A673 (cell line): ENCODE measurements at places on chromosomes 12 and 14. TPM values are rescaled to one million over a fixed set of nuclear protein-coding genes. Genes with fewer than 3 reads are reported as not detected.

Gene RPS26
- total RNA-seq: 51.9 and 69.9 TPM in 2 replicates

Gene PTMS
- 600 and 620 TPM in 2 replicates for total RNA-seq

DNA sequence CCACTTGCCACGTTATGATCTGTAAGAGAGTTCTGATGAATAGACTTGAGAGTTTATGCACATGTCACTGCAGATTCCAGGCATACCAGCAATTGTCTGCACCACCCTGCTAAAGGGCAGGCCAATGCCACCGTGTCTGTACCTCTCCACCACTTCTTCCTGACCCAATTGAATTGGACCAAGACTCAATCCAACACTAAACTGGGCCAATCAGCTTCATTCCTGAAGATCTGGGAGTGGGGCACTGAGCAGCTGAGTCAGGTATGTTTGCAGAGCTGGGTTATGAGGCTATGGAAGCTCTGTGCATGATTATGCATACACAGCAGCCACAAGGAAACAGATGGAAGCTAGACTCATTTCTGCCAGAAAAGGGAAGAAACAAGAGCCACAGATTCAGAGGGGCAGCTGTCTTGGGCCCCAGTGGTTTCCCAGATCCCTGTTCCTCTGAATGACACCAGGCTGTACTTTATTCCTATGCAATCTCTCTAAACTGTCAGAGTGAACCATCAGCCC lies 28.0 kb downstream of the DAO start:
- no peak for DNase-seq

Gene NKX2-8
- not detected in 2 replicates for total RNA-seq

Gene RNF212B
- not detected in 2 replicates for total RNA-seq

- peak; percentile 50 for DNase-seq
Measured at GRCh38 chr12:2494486-2495192, 300.1 kb upstream of the FKBP4 start.

Gene GLIPR1L1
- total RNA-seq: not detected in 2 replicates

GRCh38 chr14:85948153-85948552 lies 418.2 kb downstream of the FLRT2 start:
- DNase-seq: no peak

Gene CLEC4D
- total RNA-seq: not detected in 2 replicates

DNA sequence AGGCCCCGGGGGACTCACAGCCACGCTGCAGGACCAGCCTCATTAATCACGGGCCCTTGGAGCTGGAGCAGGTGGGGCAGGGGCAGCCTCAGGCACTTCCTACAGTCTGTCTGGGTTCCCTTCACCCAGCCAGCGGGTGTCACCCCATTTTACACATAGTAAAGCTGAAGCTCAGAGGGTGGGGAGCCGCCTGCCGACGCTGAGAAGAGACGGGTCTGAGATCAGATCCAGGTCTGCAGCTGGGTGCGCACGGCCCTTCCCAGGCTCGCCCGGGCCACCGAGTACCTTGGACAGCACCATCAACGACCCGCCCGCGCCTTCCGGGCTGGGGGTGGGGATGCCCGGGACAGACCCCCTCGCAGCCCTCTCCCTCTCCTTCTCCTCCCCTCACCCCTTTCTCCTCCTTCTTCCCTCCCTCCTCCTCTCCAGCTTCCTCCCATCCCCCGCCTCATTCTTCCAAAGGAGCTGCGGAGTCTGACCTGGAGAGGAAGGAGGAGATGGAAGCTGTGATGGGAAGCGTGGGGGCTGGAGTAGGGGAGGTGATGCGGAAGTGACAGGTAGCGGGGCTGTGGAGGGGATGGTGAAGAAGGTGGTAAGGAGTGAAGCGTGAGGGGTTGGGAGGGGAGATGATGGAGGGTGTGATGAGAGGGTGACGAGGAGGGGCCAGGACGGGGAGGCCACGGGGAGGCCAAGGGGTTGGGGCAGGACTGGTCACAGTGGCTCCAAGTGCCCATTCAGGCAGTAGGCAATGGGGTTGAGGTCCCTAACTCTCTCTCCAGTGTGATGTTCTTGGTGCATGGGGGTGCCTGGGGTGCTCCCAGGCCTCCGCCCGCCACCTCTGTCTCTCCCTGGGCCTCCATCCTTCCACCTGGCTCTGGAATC lies 8.8 kb downstream of the DTX1 start:
- peak; percentile 28 for DNase-seq

- no peak for DNase-seq
Measured at GRCh38 chr12:6745741-6746525, 7.0 kb downstream of the MLF2 start.

GRCh38 chr12:6700646-6701051 lies at the start of gene PIANP:
Gene PIANP (minus strand): TSS chr12:6700815. CDS start chr12:6698061, 2,754 bp downstream.
- DNase-seq: no peak

Gene ART4
- not detected in 2 replicates for total RNA-seq

DNA sequence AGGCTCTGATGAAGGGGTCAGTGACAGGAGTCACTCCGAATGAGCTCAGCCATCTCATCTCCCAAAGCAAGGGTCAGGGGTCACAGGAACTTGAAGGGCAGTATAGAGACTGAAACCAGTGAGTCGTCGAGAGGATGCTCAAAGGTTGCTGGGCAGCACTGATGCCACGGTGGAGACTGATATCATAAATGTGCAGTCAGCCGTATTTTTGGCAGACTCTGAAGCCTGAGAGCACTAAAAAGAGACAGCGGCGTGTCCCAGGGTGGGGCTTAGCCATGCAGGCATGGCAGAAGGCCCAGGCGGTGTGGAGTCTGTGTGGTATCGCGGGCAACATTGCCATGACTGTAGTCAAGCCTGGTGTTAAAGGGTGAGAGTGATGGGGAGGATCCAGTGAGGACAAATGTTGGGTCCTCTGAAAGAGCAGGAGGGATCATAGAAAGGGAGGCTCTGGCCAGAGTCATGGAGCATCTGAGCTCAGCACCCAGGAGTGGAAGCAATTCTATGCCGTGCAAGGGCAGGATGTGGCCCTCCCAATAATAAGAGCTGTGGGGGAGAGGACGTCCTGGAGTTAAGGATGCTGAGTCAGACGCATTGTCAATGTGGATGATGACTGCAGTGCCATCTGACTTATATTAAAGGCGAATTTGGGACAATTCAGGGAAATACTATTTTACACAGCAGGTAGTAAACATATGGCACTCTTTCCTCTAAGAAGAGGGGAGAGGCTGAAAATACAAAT lies 241.2 kb upstream of the FKBP4 start:
- DNase-seq: peak; percentile 63

Gene MIA2
- total RNA-seq: 16.0 and 16.7 TPM in 2 replicates

Gene EPS8
- 14.0 and 16.3 TPM in 2 replicates for total RNA-seq

Gene TTC9
- 4.2 and 4.7 TPM in 2 replicates for total RNA-seq

GRCh38 chr12:68612697-68613096 lies 2.0 kb downstream of the RAP1B start:
- DNase-seq: no peak

GRCh38 chr14:65287264-65288131 lies 125.0 kb upstream of the FUT8 start:
- DNase-seq: no peak

Gene SCYL2
- 51.8 and 61.3 TPM in 2 replicates for total RNA-seq

- no peak for DNase-seq
Measured at GRCh38 chr12:2879853-2880252, 2.8 kb downstream of the RHNO1 start.

DNA sequence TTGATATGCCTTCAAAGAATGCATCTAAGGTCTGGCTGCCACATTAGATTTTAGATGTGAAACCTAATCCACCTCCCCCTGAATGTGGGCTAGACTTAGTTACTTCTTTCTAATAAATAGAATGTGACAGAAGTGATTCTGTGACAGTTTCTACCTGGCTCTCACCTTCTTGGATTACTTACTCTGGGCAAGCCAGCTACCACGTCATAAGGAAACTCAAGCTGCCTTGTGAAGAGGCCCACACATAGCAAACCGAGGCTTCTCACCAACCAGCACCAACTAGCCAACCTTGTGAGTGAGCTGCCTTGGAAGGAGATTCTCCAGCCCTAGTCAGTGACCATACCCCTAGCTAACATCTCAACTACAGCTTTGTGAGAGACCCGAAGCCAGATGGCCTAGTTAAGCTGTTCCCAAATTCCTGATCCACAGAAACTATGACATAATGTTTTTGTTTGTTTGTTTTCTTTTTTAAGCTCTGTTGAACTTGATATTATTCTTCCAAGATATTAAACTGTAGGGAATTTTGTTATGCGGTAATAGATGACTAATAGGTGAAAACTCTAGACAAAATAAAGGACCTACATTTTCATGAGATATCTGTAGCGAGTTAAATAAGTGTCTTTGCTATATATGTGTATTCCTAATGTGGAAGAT lies 6.2 kb downstream of the GPR19 start:
- DNase-seq: no peak

Gene OASL
- total RNA-seq: 0.70 and 0.73 TPM in 2 replicates

Gene TSPAN19
- total RNA-seq: not detected in 2 replicates

DNA sequence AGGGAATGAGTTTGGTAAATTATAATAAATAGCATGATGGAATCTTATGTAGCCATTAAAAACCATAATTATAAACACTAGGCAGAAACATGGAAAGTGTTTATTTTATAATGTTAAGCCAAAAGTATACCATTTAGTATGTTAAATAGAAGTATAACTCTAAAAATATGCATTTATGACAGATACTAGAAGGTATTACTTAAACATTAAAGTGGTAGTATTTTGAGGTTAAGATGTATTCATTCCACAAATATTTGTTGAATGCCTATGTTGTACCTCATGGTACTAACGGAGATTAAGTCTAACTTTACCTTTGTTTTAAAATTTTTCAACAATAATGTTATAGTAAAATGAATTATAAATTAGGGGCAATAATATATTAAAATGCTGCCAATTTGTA lies 24.1 kb downstream of the TTC8 start:
- DNase-seq: no peak
